ENCODE measurements at places on chromosomes 1 and 21. TPM values are rescaled to one million over a fixed set of nuclear protein-coding genes. Genes with fewer than 3 reads are reported as not detected.

The SHE gene
- 9.8 TPM for polyA plus RNA-seq

The OR14C36 gene
- not detected for polyA plus RNA-seq

The NCAM2 gene
- polyA plus RNA-seq: 9.9 TPM

GRCh38 chr21:45393833-45394638 lies 10.9 kb upstream of the COL18A1 start:
- DNase-seq: no peak

DNA sequence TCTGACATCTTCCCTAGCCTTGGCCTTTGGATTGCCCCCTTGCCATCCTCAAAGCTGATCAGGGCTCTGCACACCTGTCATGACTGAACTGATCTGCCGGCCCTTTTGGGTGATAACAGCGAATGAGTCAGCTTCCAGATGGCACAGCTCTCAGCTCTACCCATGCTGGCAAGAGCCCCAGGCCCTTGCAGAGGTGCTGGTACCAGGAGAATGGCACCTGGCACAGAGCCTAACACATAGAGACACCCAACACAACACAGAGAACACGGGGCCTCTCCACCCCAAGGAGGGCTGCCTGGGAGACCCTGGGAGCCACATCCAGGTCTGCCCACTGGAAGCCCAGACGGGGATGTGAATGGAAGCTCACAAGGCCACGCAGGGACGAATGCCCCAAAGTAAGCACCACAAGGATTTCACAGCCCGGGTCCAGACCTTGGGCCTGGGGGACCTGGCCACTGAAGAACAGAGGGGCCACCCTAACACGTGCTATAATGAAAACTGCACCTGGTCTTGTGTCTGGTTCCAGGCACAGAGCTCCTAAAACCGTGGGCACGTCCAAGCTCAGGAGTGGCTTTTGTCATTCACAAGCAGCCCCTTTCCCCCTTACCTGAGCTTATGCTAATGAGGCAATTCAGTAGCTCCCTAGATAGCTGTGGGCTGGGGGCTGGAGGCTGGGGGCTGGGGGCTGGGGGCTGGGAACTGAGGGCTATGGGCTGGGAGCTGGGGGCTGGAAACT lies 160.5 kb downstream of the NPHP4 start:
- DNase-seq: no peak

GRCh38 chr1:17065666-17066065 lies 11.8 kb upstream of the SDHB start:
- no peak for DNase-seq
